ENCODE measurements at places on chromosomes 6 and 20.

DNA sequence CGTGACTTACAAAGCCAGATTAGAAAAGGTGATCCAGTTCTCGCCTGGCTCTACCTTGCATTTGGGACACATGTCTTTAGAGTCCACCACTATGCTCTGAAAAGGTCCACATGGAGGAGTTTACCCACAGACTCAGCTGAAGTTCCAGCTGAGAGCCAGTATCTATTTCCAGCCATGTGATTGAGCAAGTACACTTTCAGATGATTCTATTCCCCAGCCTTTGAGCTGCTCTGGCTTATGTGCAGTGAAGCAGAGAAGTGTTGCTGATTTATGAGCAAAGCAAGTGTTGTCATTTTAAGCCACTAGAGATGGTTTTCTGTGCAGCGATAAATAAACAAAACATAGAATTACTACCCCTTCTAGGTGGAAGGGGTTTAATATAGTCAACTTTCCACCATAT lies 520.8 kb upstream of the RNF217 start:
- no peak for DNase-seq

- no peak for DNase-seq
These were observed 2.6 kb downstream of the TRIM39 start for GRCh38 chr6:30329331-30329730.

DNA sequence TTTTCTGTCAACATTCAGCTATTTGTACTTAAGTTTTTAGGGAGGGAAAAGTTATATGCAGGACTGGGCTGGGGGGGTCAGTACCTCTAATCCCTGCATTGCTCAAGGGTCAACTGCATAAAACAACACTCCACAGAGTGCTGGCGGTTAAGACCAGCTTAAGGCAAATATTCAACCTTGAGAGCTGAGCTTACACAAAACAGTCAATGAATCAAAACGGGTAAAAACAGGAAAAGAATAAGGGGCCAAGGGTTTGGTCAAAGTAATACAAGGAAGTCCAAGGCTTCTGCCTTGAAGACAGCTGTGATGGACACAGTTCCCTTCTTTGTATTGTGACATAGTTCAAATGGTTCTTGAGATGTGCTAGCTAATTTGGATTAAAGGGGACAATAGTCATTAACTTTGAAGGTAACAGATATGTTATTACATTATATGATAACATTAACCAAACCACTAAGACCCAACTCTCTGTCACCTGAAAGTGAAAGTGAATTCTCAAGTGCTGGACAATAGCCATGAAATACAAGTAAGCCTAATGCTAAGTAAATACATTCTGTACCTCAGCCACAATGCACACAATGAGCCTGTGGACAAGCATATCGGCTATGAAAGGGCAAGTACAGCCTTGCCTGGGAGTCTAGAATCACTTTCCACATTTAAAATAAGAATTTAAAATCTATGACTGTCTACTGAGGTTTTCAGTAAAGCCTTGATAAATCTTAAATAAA lies 106.8 kb downstream of the PDE10A start:
- no peak for DNase-seq

DNA sequence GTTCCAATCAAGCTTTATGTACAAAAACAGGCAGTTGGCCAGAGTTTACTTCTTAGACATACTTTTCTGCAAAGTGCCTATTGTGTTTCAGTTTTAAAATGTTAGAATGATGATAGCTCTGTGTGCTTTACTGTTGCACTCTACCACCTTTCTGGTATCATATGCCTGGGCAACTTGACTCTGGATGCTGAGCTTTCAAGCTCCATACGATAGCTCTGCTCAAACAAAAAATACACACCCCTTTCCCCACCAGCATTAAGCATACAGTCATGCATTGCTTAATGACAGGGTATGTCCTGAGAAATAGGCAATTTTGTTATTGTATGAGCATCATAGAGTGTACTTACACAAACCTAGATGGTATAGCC lies 123.1 kb downstream of the RCAN2 start:
- no peak for DNase-seq
